Breast epithelium (tissue), 4 donors: ENCODE measurements at places on chromosomes 7 and 10. TPM values are rescaled to one million over a fixed set of nuclear protein-coding genes. Genes with fewer than 3 reads are reported as not detected.

DYDC2 gene
- total RNA-seq, result 0.32 TPM

DNA sequence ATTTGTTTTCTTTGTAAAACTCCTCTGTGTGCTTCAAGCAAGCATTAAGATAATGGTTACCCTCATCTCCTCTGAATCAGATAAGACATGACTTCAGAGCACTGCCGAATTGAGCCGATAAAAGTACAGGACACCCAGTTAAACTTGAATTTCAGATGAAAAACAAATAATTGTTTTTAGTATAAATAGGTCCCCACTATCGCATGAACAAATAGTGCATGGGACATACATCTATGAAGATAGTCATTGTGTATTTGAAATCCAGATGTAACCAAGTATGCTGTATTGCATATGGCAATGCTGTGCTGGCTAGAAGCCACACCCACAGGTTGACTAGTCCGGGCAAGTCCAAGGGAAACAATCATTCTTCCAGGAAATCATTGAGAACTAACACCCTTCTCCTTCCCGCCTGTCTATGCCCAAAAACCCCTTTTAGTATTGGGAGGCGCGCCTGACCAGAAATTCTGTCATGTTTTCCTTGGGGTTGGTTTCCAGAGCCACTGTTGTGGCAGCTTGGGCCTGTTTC is 12.6 kb upstream of the FGFR2 start:
- no peak for DNase-seq

DNA sequence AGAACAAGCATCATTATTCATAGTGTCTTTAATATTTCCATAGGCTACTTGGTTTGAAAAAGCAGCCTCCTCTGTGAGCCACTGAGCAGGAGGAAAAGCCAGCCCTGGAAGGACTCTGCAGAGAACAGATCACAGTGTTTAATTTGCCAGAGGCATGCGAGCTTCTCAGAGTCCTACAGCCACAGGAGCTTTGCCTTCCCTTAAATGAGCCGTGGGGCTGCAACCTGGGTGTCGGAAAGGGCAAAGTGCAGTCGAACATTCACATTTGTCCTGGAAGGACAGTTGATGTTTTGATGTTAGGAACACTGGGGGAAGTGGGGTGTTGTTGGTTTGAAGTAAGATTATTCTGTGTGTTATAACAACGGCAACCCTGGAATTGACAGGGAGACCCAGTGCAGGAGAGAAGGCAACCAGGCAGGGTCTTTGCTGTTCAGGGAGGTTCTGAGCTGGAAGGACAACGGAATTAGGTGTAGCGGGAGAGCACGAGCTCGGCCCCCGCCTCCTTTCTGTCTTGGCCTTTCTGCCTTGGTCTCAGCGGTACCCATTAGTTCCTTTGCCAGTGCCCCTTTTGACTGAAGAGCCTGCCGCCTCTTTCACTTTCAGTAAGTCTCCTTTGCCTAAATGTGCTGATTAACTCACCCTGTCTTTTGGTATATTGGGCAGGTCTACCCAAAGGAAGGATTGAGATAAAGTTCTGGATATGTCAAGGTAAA is 192.3 kb upstream of the PITRM1 start:
- no peak for DNase-seq

- no peak for DNase-seq
These were observed 165.1 kb downstream of the GLRX3 start for GRCh38 chr10:130301021-130301892.

RGR gene
- total RNA-seq, result 0.33 TPM

DNA sequence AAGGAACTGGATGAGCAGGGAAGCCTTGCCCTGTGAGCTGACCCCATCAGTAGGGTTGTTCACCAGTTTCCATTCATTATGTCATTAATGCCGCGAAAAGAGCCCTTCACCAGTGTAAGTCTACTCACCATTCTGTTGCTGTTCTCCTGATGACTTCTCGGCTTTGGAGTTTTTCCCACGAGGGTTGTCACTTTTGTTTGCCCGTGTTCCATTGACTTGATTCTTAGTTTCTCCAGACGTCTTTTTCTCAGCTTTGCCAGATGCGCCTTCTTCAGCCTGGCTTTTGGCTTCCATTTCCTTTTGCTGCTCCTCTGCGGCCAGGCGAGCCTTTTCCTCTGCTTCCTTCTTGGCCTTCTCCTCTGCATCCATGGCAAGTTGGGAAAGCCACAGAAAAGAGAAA is 128.8 kb downstream of the PPP1R17 start:
- DNase-seq, result no peak

DNA sequence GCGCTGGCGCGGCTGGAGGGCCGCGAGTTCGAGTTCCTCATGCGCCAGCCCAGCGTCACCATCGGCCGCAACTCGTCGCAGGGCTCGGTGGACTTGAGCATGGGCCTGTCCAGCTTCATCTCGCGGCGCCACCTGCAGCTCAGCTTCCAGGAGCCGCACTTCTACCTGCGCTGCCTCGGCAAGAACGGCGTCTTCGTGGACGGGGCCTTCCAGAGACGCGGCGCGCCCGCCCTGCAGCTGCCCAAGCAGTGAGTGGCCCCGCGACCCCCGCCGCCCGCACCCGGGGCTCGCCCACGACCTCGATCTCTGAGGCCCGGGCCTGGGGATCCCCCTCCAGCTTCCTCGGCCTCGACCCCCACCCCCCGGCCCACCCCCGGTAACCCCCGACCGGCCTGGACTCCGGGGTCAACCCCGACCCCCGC is 537 bp downstream of the FOXK1 start:
- DNase-seq, result peak; percentile 42

GRCh38 chr10:55163388-55163979 is 362.5 kb upstream of the PCDH15 start:
- DNase-seq, result no peak

SND1 gene
- total RNA-seq, result 83.5 TPM

DNA sequence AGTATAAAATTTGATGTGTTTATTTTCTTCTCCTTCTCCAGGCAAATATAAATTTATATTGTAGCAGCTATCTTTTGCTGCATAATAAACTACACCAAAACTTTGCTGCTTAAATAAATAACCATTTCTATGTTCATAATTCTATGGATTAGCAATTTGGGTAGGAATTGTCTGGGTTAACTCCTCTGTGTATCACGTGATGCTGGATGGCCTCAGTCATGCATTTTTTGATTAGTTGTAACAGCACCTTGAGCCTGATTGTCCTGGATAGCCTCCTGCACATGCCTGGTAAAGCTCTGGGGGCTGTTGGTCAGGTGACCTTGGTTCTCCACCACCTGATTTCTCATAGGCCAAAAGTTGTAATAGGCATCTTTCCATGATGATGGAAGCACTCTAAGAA is 572.9 kb downstream of the ETV1 start:
- no peak for DNase-seq

DNA sequence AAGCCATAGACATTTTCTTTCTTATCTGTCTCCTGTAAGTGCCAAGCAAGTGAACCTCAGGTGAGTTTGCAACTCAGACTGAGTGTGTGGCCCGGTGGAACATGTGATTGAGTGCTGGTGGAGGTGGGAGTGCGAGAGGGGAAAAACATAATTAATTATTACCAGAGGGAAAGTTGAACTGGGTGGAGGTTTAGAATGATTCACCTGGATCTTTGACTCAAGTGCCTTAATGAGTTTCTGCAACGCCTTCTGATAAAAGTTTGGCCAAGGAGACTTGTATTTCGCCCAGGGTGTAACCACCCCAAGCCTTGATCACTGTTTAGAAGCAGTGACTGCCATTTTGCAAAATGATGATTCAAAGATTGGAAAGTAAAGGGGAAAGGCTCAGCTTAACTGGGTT is 513.9 kb downstream of the GATA3 start:
- no peak for DNase-seq

- no peak for DNase-seq
These were observed 193.3 kb downstream of the GRM8 start for GRCh38 chr7:127059475-127059874.

- no peak for DNase-seq
These were observed 21.4 kb downstream of the DPCD start for GRCh38 chr10:101609481-101609880.

CYP3A4 gene
- 0.64 TPM for total RNA-seq

GRCh38 chr10:28627102-28627501 is 50.2 kb upstream of the BAMBI start:
- no peak for DNase-seq

PAX4 gene
- total RNA-seq, result not detected

DNA sequence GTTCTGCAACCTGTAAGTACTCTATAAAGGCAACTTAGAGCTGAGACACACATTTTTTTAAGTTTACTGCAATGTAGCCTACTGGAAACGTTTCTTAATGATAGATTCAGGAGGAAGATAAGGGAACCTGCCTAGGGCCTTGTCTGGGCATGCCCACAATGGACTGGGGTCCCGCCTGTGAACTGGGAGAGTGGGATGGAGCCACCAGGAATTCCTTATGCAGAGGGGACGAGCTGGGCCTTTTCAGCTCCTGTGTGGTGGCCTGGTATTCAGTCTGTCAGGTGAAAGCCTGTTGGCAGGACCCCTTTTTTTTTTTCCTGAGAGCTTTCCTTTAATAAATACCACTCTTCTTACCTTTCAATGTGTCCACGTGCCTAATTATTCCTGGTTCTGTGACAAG is 384.4 kb upstream of the ZWINT start:
- no peak for DNase-seq

DNA sequence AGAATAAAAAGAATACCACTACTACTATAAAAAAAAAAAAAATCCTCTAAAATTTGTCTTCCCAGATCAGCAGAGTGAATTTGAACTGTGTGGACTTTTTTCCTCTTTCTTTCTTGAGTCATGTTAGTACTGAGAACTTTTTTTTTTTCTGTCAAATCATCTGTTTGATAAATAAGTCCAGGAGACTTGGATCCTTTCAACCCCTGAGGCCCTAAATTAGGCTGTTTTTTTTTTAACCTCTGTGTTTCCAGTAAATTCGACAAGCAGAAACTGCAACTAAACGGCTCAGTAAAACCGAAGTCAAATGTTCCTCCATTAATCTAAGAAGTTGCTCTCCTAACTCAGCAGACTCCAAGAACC is 2.7 kb downstream of the MAP3K8 start:
- DNase-seq, result no peak

VIPR2 gene
- 0.48 TPM for total RNA-seq

GRCh38 chr7:27128034-27128433 is 2.5 kb downstream of the HOXA4 start:
- no peak for DNase-seq

GRCh38 chr10:47176903-47177868 is 122.8 kb upstream of the GDF10 start:
- no peak for DNase-seq

LEP gene
- total RNA-seq, result 41.6 TPM

TLX1 gene
- not detected for total RNA-seq

- DNase-seq, result no peak
These were observed 3.8 kb upstream of the CLDN3 start for GRCh38 chr7:73773700-73774517.
